CD4-positive, alpha-beta T cell treated with Interleukin-17A for 4 hours (primary cell): ENCODE measurements at places on chromosomes 7 and 10.

- DNase-seq = no peak
These were observed 43.9 kb downstream of the STK32C start for GRCh38 chr10:132263866-132264265.

- no peak for DNase-seq
These were observed 99.0 kb upstream of the SAMD8 start for GRCh38 chr10:75012471-75012870.

GRCh38 chr7:105990727-105991453 is 27.8 kb downstream of the CDHR3 start:
- DNase-seq = no peak

GRCh38 chr10:68095153-68095552 is 14.1 kb upstream of the MYPN start:
- no peak for DNase-seq

- DNase-seq = no peak
These were observed 10.3 kb upstream of the IFIT1B start for GRCh38 chr10:89367529-89367928.

DNA sequence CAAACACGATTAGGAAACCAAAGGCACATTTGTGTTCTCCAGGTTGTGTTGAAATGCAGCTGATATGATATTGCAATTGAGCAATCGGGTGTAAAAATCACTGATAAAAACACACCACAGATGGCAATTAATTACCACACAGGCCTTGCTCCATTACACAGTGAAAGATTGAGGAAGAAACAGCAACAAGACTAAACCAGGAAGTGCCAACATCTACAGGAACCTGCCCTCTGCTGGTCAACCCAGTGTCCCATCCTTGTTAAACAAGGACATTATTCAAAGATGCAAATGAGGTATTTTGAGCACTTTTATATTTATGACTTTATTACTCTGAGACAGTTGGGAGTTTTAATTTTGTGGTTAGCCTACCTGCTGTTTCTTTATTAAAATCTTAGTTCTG is 765.6 kb upstream of the GHITM start:
- DNase-seq = no peak

- DNase-seq = no peak
These were observed 13.6 kb downstream of the ENTPD7 start for GRCh38 chr10:99672884-99673283.

DNA sequence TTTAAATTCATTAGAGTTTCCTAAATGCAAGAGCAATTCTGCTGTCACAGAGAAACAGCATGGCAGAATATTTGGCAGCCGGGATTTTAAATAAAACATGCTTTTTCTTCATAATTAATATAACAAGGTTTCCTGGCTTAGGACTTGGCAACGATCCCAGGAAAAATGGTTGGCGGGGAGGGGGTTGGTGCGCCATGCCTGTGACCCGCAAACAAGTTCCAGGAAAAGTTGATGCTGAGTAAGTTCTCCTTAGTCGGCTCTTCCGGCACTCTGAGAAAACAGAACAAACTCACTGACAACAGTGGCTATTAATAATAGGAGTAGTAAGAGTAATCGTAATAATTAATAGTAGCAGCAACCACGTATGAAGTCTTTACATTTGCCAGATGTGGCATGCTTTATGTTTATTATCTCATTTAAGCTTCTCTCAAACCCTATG is 4.6 kb downstream of the HABP2 start:
- no peak for DNase-seq

DNA sequence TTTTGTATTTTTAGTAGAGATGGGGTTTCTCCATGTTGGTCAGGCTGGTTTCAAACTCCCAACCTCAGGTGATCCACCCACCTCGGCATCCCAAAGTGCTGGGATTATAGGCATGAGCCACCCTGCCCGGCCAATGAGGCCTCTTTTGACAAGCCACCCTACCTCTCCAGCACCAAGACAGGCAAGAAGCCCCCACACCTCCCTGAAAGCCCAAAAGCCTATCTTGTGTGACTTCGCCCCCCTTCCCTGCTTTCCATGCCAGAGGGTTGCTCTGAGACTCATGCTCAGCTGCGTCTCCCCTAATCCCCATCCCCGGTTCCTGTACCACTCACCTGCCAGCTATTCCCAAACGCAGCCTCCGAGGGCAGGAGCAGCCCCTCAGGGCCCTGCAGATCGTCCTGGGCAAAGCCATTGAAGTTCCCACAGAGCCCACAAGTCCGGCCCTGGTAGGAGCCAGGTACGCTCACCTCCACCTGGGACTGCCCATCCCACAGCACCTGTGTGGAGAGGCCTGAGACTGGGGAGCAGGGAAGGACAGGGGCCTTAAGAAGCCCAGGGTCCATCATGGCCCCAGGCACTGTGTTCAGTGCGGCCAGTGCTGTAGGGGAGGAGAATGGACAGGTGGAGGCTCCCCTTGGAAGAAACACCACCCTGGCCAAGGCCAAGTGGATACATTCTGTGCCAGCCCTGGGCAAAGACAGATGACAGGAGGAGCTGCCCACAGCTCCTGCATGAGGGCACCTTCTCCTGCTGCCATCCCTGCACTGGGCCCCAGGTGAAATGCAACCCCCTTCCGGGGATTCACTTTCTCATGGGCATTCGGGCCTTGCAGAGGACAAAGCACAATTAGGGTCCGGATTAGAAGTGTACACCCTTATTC is 15.8 kb downstream of the ATP6V1F start:
- no peak for DNase-seq
